NCI-H187 treated with DMSO at 0.1 percent for 48 hours (cell line): ENCODE measurements at places on chromosomes 3 and 15.

DNA sequence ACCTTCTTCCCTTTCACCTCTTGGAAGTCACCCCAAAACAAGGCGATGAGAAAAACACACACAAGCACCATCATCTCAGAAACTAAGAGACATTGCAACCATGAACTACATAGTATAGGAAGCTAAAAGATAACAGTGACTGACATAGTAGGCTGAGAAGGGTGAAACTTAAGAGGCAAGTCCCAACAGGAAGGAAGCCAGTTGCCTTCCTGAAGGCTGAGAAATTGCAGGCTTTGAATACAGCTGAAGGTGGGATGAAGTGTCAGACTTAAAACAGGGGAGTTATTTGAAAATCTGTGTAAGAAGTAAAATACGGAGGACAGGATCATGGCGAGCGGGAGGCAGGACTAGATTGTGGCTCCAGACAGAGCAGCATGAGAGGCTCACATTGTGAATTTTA lies 27.8 kb downstream of the SLC27A2 start:
- DNase-seq = no peak

GRCh38 chr3:110731148-110731547 lies 340.5 kb upstream of the NECTIN3 start:
- DNase-seq = no peak

DNA sequence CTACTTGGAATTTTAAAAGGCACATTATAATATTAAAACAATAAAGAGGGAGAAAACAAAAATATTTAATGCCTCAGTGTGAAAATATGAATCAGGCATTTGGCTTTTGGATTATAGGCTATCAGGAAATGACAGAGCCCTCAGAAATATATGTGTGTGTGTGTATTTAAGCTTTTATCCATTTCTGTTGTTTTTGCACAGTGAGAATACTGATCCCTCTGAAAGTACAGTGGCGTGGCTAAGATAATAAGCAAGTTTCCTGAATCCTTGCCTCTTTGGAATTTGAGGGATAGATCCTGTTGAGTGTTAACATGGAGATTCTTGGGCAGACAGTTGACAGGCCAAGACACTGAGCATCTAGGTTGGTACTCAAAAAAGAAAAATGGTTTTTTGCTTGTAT lies 234.8 kb upstream of the ZBTB20 start:
- DNase-seq = no peak

DNA sequence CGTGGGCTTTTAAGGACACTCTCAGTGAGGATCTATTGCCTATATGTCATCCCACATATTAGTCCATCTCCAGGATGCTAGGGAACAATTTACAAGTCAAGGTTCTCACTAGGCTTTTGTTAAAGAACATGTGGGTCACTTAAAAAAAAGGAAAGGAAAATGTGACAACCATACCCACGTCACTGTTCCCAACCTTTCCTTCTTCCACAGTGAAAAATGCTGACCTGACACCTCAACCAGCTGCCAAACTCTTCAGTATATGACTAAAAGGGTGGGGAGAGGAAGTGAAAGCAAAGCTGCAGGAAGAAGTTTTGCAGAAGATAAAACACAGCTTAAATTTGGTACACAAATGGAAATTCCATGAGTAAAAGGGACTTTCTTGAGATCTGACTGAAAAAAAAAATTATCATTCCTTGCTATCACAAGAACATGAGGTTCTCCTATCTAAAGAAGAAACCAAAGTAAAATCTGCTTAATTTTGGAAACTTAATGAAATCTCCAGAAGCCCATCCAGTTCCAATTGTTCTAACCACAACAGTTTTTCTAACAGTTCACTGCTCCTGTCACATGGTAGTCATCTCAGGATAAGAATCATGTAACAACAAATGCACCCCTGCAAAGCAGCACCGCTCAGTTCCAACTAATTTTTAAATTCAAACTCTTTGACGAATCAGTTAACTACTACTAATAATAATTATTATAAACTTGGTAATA lies 117.0 kb upstream of the TSPAN3 start:
- no peak for DNase-seq

DNA sequence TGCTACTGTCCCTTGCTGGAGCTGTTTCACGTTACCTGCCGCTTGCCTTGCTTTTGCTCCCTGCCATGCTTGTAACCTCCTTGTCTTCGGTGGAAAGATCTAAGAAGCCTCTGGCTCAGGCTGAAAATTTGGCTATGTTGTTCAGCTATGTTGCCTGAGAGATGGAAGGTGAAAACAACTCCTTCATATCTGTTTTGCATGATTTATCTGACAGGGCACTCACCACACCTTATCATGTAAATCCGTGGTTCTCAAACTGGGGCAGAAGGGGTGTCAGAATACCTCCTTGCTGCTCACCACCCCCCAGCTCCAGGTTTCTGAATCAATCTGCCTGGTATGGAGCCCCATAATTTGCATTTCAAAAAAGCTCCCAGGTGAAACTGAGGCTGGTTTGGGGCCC lies 6.5 kb upstream of the CORO2B start:
- DNase-seq = no peak

DNA sequence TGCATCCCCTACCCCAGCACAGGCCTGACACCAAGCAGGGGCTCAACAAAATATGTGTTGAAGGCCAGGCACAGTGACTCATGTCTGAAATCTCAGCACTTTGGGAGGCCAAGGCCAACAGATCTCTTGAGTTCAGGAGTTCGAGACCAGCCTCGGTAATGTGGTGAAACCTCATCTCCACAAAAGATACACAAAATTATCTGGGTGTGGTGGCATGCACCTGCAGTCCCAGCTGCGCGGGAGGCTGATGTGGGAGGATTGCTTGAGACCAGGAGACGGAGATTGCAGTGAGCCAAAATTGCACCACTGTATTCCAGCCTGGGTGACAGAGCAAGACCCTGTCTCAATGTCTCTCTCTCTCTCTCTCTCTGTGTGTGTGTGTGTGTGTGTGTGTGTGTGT lies 30.7 kb upstream of the CYP11A1 start:
- no peak for DNase-seq

DNA sequence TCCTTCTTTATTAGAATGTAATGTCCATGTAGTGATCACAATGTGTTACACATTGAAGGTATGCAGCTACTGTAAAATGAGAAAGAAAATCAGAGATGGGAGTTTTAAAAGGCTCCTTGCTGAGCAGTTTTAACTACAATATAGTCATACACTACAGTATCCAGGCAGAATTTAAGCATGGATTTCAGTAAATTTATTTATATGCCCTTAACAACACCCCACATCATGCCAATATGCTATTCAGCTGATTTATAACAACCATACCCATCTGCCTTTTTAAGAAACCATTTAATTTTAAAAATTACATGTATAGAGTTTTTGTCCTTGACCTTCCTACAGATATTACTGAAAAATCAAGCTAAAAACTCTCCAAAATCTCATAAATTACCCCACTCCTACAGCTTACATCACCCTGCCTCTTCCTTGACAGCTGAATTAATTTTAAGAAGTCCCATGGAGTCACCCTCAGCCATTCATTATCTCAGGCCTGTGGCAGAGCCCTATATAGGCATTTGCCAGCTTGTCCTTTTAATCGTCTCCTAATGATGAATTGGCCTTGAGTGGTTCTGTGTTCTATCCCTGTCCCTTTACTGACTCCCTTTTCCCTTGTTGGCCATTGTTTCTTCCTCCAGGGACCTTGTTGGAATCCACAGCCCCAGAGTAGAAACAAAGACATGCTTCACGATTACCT lies 797.6 kb upstream of the ARRDC4 start:
- no peak for DNase-seq

DNA sequence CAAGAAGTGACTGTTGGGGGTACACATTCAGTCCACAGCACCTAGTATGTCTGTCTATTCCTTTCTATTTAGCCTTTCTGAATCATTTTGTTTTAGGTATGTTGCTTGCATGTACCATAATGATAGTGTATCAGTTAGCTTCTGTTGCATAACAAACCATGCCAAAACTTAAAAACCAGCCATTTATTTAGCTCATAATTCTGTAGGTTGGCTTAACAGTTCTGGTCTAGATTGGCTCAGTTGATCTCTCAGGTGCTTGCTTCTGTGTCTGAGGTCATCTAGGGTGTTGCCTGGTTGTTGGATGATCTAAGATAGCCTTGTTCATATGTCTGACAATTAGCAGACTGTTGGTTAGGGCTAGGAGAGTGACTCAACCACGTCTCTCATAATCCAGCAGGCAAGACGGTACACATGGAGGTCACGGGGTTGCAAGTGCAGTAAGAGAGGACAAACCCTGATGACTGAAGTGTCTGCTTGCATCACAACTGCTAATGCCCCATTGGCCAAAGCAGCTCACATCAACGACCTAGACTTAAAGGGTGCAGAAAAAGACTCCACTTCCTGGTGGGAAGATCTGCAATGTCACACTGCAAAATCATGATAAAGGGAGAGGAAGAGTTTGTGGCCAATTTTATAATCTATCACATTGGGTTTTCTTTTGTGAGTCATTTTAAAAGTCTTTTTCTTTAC lies 6.8 kb upstream of the PDCD6IP start:
- DNase-seq = no peak

DNA sequence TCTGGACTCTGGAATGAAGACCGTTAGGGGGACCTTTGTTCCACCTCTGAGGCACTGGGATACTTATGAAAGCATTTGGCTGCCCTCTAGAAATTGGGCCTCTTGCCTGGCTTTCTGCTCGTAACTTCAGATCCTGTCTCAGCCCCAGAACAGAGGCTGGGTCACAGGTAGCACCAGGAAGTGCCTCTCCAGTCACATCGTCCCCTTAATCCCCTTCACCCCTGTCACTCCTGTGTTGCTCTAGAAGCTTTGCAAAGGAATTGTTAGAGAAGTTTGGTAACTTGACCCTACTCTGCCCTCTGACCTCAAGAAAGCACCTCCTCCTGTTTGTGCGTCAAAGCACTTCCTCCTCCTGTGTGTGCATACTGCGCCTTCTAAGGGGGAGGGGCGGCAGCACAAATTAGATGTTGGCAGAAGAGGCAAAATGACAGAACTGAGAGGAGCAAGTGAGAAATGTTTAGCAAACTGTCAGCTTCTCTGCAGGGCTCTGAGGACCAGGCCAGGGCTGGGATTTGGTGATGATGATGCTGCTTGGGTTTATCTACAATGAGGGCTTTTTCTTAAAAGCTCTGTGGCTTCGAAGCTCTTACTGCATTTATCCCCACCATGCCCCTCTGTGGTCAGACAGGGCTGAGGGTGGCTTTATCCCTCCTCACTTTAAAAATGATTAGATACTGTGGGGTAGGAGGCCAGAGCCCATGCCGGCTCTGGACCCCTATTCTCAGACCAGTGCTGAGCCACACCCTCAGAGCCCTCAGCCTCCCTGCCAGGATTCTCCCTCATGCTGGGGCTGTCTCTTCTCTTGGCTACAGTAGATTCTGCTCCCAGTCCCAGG lies 76.2 kb downstream of the LARS2 start:
- no peak for DNase-seq

DNA sequence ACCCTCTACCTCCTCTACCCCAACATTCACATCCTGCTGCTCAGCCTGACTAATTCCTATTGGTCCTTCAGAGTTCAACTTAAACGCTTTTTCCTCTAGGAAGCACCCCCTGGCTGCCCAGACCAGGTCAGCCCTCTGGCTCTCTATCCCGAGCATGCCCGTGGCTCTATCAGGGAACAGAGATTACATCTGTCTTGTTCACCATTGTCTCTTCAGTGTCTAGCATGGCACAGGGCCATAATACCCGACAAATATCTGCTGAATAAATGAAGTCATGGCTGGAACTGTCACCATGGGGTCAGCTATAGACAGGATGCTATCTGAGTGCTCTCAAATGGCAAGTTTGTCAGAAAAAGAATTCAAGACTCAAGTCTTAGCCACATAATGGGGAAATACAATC lies 296.9 kb upstream of the CHRNA7 start:
- no peak for DNase-seq
